Cardiac muscle cell (in vitro differentiated cells and primary cell): ENCODE measurements at places on chromosomes 12 and 14. TPM values are rescaled to one million over a fixed set of nuclear protein-coding genes. Genes with fewer than 3 reads are reported as not detected.

SUDS3 gene
- total RNA-seq: 44.7 and 50.9 TPM in 2 replicates

ATP6V1D gene
- total RNA-seq: 69.0 and 107 TPM in 2 replicates

POTEG gene
- total RNA-seq: not detected in 2 replicates

KRT2 gene
- total RNA-seq: not detected in 2 replicates

ARMH4 gene
- total RNA-seq: 28.5 and 64.6 TPM in 2 replicates

RNASE4 gene
- 9.1 and 9.6 TPM in 2 replicates for total RNA-seq

FOXA1 gene
- not detected in 2 replicates for total RNA-seq

MGAT4C gene
- total RNA-seq: 0.07 and 0.33 TPM in 2 replicates

IGF1 gene
- 1.4 TPM in 1 of 2 replicates, not detected in the other for total RNA-seq

TAS2R13 gene
- total RNA-seq: 0.11 and 0.69 TPM in 2 replicates

HAL gene
- not detected in 2 replicates for total RNA-seq

TAS2R30 gene
- total RNA-seq: 1.3 and 4.1 TPM in 2 replicates

PTCSC3 gene
- not detected in 2 replicates for total RNA-seq

INHBE gene
- total RNA-seq: 0.25 and 0.74 TPM in 2 replicates

SLCO1B3 gene
- not detected in 2 replicates for total RNA-seq

SERPINA10 gene
- not detected in 2 replicates for total RNA-seq

VAMP1 gene
- total RNA-seq: 15.1 and 17.7 TPM in 2 replicates

C14orf180 gene
- total RNA-seq: 17.1 and 18.4 TPM in 2 replicates

CMA1 gene
- not detected in 2 replicates for total RNA-seq

IRAK3 gene
- total RNA-seq: 0.14 and 0.27 TPM in 2 replicates

NID2 gene
- total RNA-seq: 275 and 538 TPM in 2 replicates

DIO2 gene
- 0.11 and 0.66 TPM in 2 replicates for total RNA-seq

RIPK3 gene
- 0.24 TPM in 1 of 2 replicates, not detected in the other for total RNA-seq

A2M gene
- 63.5 and 91.9 TPM in 2 replicates for total RNA-seq

EIF4B gene
- total RNA-seq: 374 and 722 TPM in 2 replicates

BICD1 gene
- 9.7 and 16.6 TPM in 2 replicates for total RNA-seq

MUCL1 gene
- not detected in 2 replicates for total RNA-seq

INHBC gene
- 0.21 TPM in 1 of 2 replicates, not detected in the other for total RNA-seq

SSTR1 gene
- total RNA-seq: not detected in 2 replicates

AQP2 gene
- not detected in 2 replicates for total RNA-seq

PLCZ1 gene
- total RNA-seq: not detected in 2 replicates

IAPP gene
- 0.09 and 0.14 TPM in 2 replicates for total RNA-seq

MRPL42 gene
- total RNA-seq: 24.0 and 41.5 TPM in 2 replicates

CACNA1C gene
- total RNA-seq: 53.9 and 77.8 TPM in 2 replicates

ADCY6 gene
- 51.1 and 60.1 TPM in 2 replicates for total RNA-seq

C3AR1 gene
- total RNA-seq: not detected in 2 replicates

SRRM4 gene
- total RNA-seq: 0.14 and 0.21 TPM in 2 replicates

GLS2 gene
- 1.3 and 1.4 TPM in 2 replicates for total RNA-seq

TESPA1 gene
- total RNA-seq: not detected in 2 replicates

GZMB gene
- not detected in 2 replicates for total RNA-seq

ESYT1 gene
- total RNA-seq: 103 and 107 TPM in 2 replicates

LRP1-AS gene
- not detected in 2 replicates for total RNA-seq

PRORP gene
- total RNA-seq: 29.3 and 40.5 TPM in 2 replicates

CLEC9A gene
- total RNA-seq: not detected in 2 replicates

KCNH3 gene
- 0.86 and 1.0 TPM in 2 replicates for total RNA-seq

MYO1H gene
- total RNA-seq: 0.21 TPM in 1 of 2 replicates, not detected in the other
